Prostate gland (tissue), 2 donors: ENCODE measurements at places on chromosomes 5 and 9.

DNA sequence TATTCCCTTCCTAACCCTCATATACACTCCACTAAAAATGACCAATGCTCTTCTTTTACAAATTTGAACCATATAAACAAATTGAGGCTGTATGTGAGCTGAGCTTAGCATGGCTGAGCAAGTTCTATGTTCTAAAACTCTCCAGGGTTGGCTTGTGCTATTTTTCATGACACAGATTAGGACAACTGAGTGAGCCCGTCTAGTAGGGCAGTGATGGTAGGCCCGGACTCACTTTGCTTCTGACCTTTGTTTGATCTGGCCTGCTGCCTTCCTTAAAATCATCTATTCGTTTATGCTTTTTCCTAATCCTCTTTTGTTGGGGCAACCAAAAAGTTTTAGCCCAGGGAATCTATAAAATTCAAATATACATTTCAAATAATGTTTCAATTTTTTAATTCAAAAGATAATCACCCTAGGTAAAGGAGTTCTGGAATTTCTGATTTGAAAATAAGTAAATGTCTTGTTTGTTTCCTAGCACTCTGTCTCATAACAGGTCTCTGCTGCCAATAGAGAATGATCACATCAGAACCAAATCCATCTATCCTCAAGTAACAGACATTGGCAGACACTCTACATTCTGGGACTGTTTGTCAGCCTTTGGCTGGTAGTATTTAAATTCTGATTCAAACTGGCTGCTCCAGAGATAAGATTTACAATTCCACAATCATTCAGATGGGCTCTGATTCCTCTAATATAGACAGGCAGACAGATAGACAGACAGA, 217.0 kb upstream of the TARS1 start:
- H3K27ac ChIP-seq: no peak overlapping the region
- no peaks in the 10 kb centered on the region for H3K27me3 ChIP-seq
- no peaks in the 10 kb centered on the region for H3K36me3 ChIP-seq
- no peak overlapping the region for H3K4me3 ChIP-seq

- no peaks in the 10 kb centered on the region for H3K36me3 ChIP-seq
- no peaks in the 10 kb centered on the region for H3K27me3 ChIP-seq
- H3K27ac ChIP-seq: no peak overlapping the region
- H3K4me1 ChIP-seq: no peaks in the 10 kb centered on the region
Observed at GRCh38 chr9:137373611-137373980, 49.4 kb downstream of the EXD3 start.

- H3K27ac ChIP-seq: no peak overlapping the region
- DNase-seq: no peak
- no peak overlapping the region for H3K4me3 ChIP-seq
- H3K4me1 ChIP-seq: no peaks in the 10 kb centered on the region
Observed at GRCh38 chr9:70566751-70567150, 152.3 kb upstream of the KLF9 start.

DNA sequence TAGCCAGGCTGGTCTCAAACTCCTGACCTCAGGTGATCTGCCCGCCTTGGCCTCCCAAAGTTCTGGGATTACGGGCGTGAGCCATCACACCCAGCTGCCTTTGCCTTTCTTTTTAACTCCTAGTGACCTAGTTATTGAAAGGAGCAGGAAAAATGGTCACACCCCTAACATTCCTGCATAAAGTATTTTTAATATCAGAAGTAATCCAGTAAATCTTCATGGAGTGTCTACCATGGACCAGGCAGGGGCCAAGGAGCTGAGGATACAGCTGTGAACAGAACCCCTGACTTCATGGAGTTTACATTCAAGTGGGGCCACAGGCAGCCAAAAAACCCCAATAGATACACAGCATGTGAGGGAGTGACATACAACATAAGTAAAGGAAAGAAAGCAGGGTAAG, 18.3 kb upstream of the F2RL1 start:
- no peaks in the 10 kb centered on the region for H3K27me3 ChIP-seq
- no peaks in the 10 kb centered on the region for H3K36me3 ChIP-seq
- no peak for DNase-seq
- no peak overlapping the region for H3K4me3 ChIP-seq
- no peak overlapping the region for H3K27ac ChIP-seq

GRCh38 chr5:86716121-86716520, 98.4 kb downstream of the COX7C start:
- H3K4me1 ChIP-seq: no peaks in the 10 kb centered on the region
- H3K36me3 ChIP-seq: no peaks in the 10 kb centered on the region
- no peak for DNase-seq
- H3K27me3 ChIP-seq: no peaks in the 10 kb centered on the region
- no peak overlapping the region for H3K27ac ChIP-seq

- H3K4me1 ChIP-seq: no peaks in the 10 kb centered on the region
- no peaks in the 10 kb centered on the region for H3K27me3 ChIP-seq
- no peak for DNase-seq
- H3K36me3 ChIP-seq: no peaks in the 10 kb centered on the region
Observed at GRCh38 chr9:479304-479970, 264.8 kb downstream of the DOCK8 start.

DNA sequence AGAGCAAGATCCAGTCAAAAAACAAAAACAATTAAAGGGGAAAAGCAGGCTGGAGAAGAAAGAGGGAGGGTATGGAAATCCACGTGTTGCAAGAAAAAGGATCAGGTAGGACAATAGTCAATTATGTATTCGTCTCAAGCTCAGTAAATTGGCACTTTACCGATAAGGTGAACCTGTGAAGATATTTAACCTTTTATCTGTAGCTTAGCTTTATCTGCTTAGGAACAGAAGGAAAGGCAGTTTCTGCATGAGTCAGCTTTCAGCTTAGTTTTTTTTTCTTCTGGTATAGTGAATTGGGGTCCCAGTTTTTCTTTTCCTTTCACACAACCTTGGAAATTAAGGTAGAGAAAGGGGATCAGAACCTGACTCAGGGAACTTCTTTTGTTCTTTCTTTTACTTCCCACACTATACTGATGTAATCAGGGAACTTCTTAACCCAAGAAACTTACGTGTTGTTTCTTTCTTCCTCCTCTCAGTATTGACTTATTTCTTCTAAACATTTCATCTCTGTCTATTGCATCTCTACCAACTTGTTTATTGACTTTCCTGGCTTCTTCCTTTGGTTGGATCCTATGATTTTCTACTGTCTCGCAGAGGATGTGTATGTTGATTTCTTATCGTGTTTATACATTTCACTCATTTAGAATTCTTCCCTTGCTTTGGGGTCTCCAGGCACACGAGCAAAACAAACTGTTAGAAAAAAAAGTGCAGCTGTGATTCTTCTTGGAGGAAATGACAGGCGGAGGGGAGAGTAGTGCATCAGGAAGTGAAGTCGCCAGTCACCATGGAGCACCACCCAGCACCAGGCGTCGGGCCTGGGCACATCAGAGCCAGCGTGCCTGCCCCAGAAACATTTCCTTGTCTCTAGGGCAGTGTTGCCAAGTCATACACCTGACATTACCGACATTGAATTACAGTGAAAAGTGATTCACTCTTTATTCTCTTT, 123.0 kb upstream of the LHFPL2 start:
- no peaks in the 10 kb centered on the region for H3K4me1 ChIP-seq
- H3K27me3 ChIP-seq: no peaks in the 10 kb centered on the region
- H3K36me3 ChIP-seq: no peaks in the 10 kb centered on the region
- DNase-seq: no peak
- H3K4me3 ChIP-seq: no peak overlapping the region
- H3K27ac ChIP-seq: no peak overlapping the region

GRCh38 chr9:65437724-65438123, 152.7 kb upstream of the FOXD4L5 start:
- no peaks in the 10 kb centered on the region for H3K27me3 ChIP-seq
- no peak for DNase-seq
- H3K4me3 ChIP-seq: no peak overlapping the region
- no peak overlapping the region for H3K27ac ChIP-seq

DNA sequence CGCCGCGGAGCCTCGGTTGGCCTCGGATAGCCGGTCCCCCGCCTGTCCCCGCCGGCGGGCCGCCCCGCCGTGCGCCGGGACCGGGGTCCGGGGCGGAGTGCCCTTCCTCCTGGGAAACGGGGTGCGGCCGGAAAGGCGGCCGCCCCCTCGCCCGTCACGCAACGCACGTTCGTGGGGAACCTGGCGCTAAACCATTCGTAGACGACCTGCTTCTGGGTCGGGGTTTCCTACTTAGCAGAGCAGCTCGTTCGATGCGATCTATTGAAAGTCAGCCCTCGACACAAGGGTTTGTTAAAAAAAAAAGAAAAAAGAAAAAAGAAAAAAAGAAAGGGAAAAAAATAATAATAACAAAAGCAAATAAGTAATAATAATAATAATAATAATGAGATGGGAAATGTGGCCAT, 112.8 kb downstream of the GCNT1 start:
- H3K4me3 ChIP-seq: peak overlapping the region; percentile 20
- no peaks in the 10 kb centered on the region for H3K36me3 ChIP-seq
- no peak overlapping the region for H3K27ac ChIP-seq
